ENCODE measurements at places on chromosomes 4 and X. TPM values are rescaled to one million over a fixed set of nuclear protein-coding genes. Genes with fewer than 3 reads are reported as not detected.

DNA sequence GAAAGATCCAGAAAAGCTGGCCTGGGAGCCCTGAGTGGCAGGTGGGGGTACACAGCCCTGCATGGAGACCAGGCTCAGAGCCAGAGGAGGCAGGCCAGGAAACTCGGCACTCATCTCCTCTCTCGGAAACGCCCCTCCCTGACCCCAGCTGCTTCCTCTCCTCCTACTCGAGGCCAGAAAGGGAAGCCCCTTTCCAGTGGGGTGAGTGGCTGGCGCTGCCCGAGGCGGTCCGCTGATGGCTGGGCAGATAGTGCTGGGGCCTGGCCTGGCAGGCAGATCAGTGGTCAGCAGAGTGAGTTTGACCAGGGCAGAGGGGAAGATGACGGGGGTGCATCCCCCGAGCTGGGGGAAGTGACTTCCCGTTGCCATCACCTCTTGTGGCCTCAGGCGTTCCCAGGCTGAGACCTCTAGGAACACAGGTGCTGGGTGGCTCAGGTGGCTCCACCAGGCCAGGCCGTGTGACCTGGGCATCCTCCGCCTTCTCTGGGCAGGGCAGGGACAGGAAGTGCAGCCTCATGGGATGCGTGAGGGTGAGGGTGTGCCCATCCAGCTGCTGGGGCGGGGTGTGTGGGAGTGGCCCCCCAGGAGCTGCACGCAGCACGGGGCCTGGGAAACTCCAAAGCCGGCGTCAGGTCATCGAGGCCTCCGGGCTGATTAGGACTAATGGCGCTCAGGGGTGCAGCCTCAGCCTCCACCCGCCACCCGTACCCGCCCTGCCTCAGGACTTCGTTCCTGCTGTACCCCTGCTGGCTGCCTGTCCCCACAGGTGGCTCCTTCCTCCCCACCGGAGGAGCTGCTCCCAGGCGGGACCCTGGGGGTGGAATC is 5.7 kb downstream of the SH3BP2 start:
- no peak for DNase-seq

GRCh38 chr4:112747036-112747435 is 110.1 kb downstream of the LARP7 start:
- DNase-seq: no peak

TRIM60 gene
- not detected for total RNA-seq

RHOXF2B gene
- not detected for total RNA-seq

GRCh38 chr4:156999175-156999517 is 27.5 kb upstream of the PDGFC start:
- peak; percentile 77 for DNase-seq

DUSP21 gene
- total RNA-seq: not detected

- no peak for DNase-seq
Measured at GRCh38 chrX:30612250-30612655, 34.7 kb upstream of the TASL start.

- no peak for DNase-seq
Measured at GRCh38 chrX:13167481-13168231, 123.2 kb upstream of the FAM9C start.

GRCh38 chr4:177671845-177672244 is 229.6 kb upstream of the AGA start:
- no peak for DNase-seq

GRCh38 chrX:861340-861890 is 230.8 kb downstream of the SHOX start:
- DNase-seq: no peak

GRCh38 chr4:19379191-19379708 is 872.5 kb upstream of the SLIT2 start:
- DNase-seq: no peak

- DNase-seq: no peak
Measured at GRCh38 chr4:27791640-27792039, 931.0 kb downstream of the STIM2 start.

GRCh38 chrX:40165861-40166260 is 68.1 kb upstream of the BCOR start:
- no peak for DNase-seq

DNA sequence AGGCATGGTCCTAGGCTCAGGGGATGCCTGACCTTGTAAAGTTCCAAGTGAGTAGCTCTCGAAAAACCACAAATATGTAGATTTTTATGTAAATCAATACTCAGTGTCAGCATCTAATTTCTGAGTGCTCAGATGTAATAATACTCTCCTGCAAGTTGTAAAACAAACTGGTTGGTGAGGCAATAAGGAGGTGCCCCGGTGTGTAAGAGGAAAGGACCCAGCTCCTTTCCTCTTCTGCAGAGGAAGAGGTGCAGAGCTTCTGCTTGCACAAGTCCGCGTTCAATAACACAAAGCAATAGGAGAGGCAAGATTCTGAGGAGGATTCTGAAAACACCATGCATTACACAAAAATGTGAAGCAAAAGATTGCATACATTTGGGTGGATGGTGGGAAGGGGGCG is 43.6 kb upstream of the ENPP6 start:
- DNase-seq: no peak

DNA sequence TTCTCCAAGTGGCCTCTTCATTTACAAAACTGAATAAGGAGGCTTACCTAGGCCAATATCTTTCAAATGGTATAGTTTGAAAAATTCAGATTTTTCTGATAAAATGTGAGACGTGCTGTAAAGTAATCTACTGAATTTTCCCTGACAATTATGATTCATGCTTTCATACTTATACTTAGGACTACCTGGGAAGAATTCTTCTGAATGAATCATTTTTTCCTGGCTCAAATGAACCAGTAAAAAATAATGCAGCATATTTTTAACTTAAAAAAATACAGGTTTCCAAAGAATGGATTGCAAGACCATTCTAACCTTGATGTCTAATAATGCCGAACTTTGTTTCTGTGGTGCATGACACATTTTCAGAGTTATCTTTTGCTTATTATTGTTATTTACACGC is 375.4 kb downstream of the ZNF674 start:
- DNase-seq: no peak

DNA sequence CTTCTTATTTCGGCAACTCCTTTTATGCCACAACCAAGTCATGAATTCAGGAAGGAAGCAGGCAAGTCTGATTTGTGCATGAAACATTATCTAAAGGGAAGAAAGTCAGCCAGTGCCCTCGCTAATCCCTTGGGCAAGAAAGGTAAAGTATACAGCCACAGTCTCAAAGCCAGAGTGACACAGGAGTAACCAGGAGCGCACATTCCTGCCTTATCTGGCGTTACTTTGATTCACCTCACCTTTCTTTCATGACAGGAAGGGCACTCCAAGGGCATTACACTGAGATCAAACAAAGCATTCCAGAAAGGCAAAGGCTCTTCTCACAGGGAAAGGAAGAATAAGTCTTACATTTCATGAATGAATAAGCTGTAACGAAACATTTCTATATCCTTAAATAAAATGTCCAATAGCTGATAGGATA is 38.8 kb downstream of the FAT1 start:
- no peak for DNase-seq

- no peak for DNase-seq
Measured at GRCh38 chrX:109600237-109600651, 24.7 kb downstream of the KCNE5 start.

KDR gene
- total RNA-seq: 0.09 TPM

GRCh38 chr4:167688660-167689142 is 403.6 kb upstream of the ANXA10 start:
- DNase-seq: no peak

USP26 gene
- total RNA-seq: not detected

- DNase-seq: no peak
Measured at GRCh38 chr4:1661695-1662094, 22.4 kb downstream of the FAM53A start.

GRCh38 chr4:136025540-136025939 is 1506.8 kb downstream of the PCDH18 start:
- DNase-seq: no peak

- no peak for DNase-seq
Measured at GRCh38 chr4:53361451-53361850, 4.4 kb downstream of the SCFD2 start.

PLP1 gene
- total RNA-seq: not detected

CFAP299 gene
- total RNA-seq: not detected

RHOXF1 gene
- not detected for total RNA-seq

DACH2 gene
- total RNA-seq: not detected

GRCh38 chr4:165386328-165386727 is 7.5 kb downstream of the CPE start:
- no peak for DNase-seq

- DNase-seq: no peak
Measured at GRCh38 chr4:31069151-31069550, 349.0 kb downstream of the PCDH7 start.

GAB3 gene
- not detected for total RNA-seq

GRCh38 chrX:36198575-36198974 is 279.0 kb downstream of the CFAP47 start:
- DNase-seq: no peak

- no peak for DNase-seq
Measured at GRCh38 chr4:51855751-51856150, 12.8 kb downstream of the DCUN1D4 start.

GRCh38 chr4:74714611-74715130 is 79.7 kb downstream of the BTC start:
- no peak for DNase-seq

XIAP gene
- 75.0 TPM for total RNA-seq

- peak; percentile 36 for DNase-seq
Measured at GRCh38 chrX:154727871-154728270, 23.0 kb downstream of the GAB3 start.

HNRNPDL gene
- 198 TPM for total RNA-seq

GRCh38 chr4:7904952-7905915 is 34.4 kb downstream of the AFAP1 start:
- DNase-seq: no peak

DNA sequence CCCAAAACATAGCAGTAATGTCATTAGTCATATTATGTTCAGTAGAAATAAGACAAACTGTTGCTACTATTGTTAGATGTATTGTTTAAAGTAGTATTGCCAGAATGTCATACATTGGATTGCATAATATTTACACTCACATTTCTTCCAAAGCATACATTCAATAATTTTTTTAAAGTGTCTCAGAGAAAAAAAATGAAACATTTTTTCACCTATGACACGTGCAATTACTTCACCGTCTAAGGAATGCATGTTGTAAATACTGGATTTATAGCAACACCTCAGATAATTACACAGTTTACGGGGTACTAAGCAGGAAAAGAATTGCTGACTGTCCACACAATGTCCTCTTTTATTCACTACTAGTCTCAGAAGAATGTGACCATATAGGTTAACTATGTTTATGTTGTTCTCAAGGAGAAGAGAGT is 162.1 kb downstream of the PCDH18 start:
- DNase-seq: no peak

DNA sequence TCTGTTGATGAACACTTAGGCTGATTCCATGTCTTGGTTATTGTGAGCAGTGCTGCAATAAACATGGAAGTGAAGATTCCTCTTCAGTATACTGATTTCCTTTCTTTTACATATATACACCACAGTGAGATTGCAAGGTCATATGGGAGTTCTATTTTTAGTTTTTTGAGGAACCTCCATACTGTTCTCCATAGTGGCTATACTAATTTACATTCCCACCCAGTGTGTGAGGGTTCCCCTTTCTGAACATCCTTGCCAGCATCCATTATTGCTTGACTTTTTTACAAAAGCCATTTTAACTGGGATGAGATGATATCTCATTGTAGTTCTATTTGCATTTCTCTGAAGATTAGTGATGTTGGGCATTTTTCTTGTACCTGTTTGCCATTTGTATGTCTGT is 80.5 kb upstream of the GALNT7 start:
- no peak for DNase-seq

CYTL1 gene
- not detected for total RNA-seq

GRCh38 chrX:154135458-154136229 is 8.4 kb upstream of the OPN1LW start:
- no peak for DNase-seq

DNA sequence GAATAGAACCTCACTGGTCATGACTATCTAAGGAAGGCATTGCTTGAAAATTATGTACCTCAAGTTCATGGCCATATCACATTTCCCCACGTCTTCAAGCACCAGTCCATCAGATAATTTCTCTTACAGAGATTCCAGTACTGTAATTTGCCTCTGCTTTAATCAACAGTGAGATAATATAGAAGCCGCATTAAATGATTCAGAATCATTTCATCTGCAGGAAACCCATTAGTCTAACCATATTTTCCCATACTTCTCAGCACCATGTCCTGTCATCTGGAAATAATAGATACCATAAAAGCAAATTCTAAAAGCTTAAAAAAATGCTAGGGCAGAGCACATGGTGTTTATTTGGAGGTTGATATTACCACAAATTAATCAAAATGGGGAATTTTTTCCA is 310.3 kb upstream of the SLIT2 start:
- DNase-seq: no peak

GRCh38 chr4:86043755-86044592 is 315.9 kb downstream of the MAPK10 start:
- peak; percentile 48 for DNase-seq

- DNase-seq: no peak
Measured at GRCh38 chr4:61277785-61278760, 77.9 kb downstream of the ADGRL3 start.

DNA sequence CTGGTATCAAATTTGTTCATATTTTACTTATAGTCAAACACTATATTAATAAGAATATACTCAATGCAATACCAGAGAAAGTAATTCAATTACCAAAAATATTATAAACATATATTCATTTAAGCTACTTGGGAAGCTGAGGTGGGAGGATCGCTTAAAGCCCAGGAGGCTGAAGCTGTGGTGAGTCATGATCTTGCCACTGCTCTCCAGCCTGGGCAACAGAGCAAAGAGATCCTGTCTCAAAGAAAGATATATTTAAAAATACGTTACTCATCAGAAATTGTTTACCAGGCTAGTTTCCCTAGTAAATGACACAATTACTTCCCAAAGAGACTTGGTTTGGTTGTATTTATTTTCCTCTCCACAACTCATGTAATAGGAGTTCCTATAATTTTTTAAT is 433.6 kb downstream of the GASK1B start:
- DNase-seq: peak; percentile 2

DNA sequence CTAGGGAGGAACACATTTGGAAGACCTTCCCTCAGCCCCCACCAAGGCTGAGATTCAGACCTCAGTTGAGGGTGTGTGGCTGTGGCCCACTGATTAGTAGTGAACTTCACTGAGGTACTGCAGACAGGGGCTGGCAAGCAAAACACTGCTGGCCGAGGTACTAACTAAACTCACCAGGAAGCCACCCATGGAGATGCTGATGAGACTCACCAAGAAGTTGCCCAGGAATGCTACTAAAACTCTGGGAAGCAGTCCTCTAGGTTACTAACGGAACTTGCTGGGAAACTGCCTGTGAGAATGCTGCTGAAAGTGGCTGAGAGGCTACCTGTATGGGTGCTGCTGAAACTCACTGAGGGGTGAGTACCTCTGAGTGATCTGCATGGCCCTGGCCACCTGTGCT is 372.4 kb upstream of the RPS6KA3 start:
- DNase-seq: no peak

DNA sequence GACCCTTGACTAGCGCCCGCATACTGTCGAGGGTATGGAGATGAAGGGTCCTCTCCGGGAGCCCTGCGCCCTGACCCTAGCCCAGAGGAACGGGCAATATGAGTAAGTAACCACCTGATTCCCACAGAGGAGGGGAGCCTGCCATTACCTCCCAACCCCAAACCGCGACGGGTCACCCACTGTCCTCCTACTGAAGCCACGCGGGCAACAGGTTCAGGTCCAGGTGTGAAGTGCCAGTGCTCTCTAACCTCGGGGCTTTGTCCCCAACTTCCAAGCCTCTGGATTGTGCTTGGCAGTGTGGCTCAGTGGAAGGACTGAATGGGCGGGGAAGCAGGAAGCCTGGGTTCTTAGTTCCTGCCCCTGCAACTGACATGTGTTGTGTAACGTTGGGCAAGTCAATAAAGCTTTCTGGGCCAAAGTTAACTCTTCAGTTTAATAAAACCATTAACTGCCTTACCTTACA is 694 bp downstream of the OCRL start:
- peak; percentile 22 for DNase-seq

Measured in Calu3 (cell line).